ENCODE measurements at places on chromosomes 4 and X. TPM values are rescaled to one million over a fixed set of nuclear protein-coding genes. Genes with fewer than 3 reads are reported as not detected.

Gene MAGEC1
- polyA plus RNA-seq, result not detected

Gene ARHGEF9
- polyA plus RNA-seq, result 9.4 TPM

Gene RENBP
- polyA plus RNA-seq, result 0.62 TPM

Gene ATP2B3
- not detected for polyA plus RNA-seq

Gene OTC
- not detected for polyA plus RNA-seq

Gene PTPN13
- 0.15 TPM for polyA plus RNA-seq

Gene STARD8
- polyA plus RNA-seq, result not detected

Gene EXOC1L
- not detected for polyA plus RNA-seq

Gene TIMM17B
- polyA plus RNA-seq, result 47.6 TPM

Gene GPR119
- polyA plus RNA-seq, result not detected

Gene PAGE5
- 0.66 TPM for polyA plus RNA-seq

Gene FAM241A
- 3.0 TPM for polyA plus RNA-seq

GRCh38 chr4:72641611-72642010 lies 72.6 kb upstream of the ADAMTS3 start:
- no peak for DNase-seq

- no peak for DNase-seq
These were observed 145.0 kb downstream of the SPCS3 start for GRCh38 chr4:176464748-176465147.

- DNase-seq, result peak; percentile 41
These were observed 11.7 kb downstream of the RPL9 start for GRCh38 chr4:39446842-39447573.

DNA sequence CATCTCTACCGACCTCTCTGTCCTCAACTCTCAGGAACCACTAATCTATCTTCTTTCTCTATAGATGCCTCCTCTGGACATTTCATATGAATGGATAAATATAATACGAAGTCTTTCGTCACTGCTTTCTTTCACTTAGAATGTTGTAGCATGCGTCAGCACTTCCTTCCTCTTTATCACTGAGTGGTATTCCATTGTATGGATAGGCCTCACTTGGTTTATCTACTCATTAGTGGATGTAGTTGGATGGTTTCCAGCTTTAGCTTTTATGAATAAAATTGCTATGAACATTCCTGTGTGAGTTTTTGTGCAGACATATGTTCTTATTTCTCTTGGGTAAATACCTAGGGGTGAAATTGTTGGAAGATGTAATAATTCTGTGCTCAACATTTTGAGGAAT lies 528.2 kb upstream of the FAT1 start:
- no peak for DNase-seq

DNA sequence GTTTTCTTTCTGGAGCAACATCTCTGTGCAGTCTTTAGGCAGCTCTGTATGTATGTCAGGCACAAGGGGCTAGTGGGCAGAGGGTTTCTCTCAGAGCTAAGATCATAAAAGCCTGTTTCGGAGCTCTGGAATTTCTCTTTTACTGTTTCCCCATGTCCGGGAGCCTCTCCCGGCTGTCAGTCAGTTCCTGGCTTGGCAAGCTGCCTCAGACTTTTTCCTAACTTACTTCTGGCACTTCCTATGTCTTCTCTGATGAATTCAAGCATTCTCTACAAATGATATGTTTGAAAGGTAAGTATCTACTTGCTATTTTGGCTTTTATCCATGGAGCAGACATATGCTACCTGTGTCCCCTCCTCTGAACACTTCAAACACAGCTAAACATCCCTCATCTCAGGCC lies 129.3 kb upstream of the PGRMC2 start:
- DNase-seq, result no peak

- no peak for DNase-seq
These were observed 4.3 kb upstream of the RAPGEF2 start for GRCh38 chr4:159098482-159099127.

DNA sequence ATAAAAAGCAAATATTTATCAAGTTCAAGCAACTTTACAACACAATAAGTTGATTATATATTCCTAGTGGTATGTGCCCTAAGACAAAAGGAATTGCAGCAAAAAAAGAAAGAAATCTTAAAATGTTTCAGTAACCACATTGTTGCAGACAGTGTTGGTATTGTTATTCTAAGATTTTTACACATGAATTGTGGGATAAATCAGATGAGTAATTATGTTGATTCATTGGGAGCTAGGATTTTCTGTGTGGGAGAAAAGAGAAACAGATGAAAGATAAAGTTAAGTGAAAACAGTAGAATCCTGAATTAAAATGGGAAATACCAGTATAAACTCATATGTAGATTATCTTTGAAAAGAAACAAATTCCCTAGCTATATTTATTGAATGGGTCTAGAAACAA lies 362.4 kb downstream of the PPP3CA start:
- DNase-seq, result no peak

DNA sequence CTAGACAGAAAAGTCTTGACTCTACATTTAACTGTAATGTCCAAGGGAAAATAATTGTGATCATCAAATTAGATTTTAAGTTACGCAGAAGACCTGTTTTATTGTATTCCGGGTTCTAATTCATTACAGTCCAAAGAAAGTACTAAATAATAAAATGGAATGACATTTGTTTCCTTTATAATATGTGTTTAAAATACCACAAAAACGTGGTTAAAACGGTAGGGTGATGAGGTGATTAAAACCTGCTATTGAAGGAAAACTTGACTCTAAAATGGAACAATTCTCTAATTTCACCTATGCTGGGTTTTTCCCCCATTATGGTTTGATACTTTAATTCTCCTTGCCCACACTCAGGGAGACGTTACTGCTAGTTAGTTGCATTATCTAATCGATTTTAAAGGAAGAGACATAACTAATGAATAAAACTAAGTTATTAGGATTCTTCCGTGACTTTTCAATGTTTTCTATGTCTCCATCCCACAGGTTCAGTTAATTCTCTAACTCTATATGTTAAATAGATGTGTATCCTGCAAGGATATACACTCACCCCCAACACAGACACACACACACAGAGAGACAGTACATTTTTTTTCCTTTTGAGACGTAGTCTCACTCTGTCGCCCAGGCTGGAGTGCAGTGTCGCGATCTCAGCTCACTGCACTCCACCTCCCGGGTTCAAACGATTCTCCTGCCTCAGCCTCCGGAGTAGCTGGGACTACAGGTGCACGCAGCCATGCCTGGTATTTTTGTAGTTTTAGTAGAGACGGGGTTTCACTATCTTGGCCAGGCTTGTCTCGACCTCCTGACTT lies 80.8 kb downstream of the GK start:
- DNase-seq, result no peak

- DNase-seq, result no peak
These were observed 649 bp upstream of the VBP1 start for GRCh38 chrX:155215443-155216178.

GRCh38 chr4:176579226-176579625 lies 213.5 kb downstream of the VEGFC start:
- no peak for DNase-seq

DNA sequence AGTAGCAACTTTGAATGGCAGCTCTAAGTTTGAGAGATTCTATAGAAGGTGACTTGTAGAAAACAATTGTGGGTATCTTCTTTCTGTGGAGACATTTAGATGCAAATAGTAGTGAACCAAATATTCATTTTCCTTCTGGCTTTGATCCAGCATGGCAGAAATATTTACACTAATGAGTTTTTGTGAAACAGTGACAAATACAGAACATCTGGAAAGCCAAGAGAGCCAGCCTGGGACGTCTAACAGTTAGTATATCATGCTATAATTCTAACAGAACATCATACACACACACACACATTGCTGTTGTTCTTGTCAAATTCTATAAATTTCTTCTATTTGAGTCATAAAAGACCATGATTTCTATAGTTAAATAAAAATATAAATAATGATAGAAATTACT lies 1777.9 kb downstream of the ARAP2 start:
- DNase-seq, result no peak

GRCh38 chr4:183082053-183082452 lies 17.0 kb upstream of the WWC2 start:
- no peak for DNase-seq

DNA sequence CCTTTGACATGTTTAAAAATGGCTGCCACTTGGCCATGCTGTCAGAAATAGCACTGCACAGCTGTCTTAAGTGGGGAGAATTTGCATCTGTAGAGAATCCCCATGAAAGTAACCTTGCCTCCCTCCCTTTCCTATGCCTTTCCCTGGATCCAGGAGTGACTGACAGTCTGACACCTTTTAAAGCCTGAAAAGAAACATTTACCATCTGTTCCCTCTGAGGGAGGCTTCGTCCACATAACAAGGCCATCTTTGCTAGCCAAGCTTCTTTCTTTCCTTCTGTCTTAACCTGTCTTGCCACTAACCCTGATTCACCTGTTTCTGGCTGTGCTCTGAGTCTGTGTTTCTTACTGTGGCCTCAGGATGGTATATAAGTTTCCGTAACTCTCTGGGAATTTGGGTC lies 21.3 kb upstream of the AADAT start:
- no peak for DNase-seq

DNA sequence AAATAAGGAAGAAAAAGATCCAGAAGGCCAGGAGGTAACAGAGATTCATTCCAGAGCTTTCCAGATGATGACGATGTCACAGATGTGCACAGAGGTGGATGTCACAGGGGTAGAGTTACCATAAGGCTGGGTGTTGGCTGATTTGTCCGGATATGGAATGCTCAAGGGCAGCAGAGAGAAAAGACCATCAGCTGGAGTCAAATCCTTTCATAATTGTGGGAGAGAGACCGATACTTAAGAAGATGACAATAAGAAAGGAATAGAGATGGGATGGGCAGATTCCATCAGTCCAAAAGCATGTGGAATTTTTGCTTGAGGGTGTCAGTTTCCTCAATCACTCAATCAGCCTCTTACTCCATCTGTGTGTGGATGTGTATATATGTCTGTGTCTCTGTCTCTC lies 150.4 kb downstream of the CENPC start:
- DNase-seq, result no peak

DNA sequence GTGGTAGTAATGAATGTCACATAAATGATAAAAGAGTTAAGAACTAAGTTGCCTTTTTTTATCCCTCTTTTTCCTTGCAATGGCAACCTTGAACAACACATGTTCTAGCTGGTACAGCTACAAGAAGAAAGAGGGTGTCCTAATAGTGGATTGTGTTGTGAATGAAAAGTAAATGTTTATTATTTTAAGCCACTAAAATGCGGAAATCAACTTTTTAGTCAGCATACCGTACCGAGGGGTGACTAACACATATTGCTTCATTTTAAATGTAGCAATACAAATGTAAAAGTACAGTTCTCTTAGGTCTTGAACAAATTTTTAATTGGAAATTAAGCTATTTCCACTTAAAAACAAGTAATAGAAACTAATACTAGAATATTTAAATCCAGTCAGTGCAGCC lies 17.7 kb upstream of the AP1AR start:
- no peak for DNase-seq

DNA sequence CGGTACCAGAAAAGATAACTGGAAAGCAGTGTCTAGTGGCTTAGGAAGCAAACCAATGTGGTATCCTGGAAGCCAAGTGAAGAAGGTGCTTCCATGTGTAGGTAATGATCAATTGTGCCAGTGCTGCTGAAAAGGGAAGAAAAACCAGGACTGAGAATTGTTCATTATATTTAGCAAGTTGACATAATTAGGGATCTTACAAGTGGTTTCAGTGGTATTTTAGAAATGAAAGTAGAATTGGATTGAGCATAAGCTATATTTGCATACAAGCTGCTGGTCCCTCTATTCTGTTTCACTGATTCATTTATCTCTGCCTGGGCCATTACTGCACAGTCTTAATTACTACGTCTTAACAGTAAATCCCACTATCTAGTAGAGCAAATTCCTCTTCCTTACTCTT lies 32.3 kb downstream of the PRDM8 start:
- DNase-seq, result no peak

GRCh38 chrX:111387470-111388070 lies 24.4 kb downstream of the DCX start:
- no peak for DNase-seq

DNA sequence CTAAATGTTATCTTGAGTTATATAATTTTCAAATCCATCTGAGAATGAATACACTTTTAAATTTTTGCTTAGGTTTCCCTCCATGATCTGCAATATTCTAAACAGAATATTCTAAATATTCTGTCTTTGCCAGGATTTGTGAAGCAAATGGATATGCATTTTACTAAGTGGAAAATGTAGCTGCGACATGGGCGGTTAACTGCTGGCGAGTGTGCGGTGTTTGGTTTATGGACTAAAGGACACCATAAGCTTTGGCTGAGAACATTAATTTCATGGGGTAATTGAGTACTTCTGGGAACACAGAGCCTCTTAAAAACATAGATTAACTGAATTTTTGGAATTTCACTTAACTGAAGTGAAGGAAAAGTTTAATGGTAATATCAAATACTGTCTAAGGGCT lies 153.8 kb upstream of the ETNPPL start:
- no peak for DNase-seq

DNA sequence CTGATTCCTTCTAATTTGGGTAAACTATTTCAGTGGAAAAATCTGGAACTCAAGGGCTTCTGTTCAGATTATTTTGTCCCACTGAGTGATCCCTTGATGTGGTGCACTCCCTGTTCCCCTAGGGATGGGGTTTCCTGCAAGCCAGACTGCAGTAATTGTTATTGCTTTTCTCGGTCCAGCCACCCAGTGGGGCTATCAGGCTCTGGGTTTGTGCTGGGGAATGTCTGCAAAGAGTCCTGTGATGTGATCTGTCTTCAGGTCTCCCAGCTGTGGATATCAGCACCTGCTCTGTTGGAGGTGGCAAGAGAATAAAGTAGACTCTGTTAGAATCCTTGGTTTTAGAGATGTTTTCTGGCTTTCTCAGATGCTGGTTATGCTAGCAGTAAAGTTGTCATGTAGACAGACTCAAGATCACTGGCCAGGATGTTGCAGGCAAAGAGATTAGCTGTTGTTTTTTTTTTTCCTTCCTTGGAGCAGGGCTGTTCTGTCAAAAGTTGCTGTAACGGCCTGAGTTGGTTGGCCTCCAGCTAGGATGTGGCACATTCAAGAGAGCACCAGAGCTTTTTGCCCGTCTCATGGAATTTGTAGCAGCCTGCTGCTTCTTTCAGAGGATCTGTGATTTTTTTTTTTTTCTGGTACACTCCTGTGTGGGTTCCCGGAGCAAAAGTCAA lies 1314.0 kb downstream of the PCDH19 start:
- DNase-seq, result no peak

GRCh38 chrX:6071731-6072130 lies 156.9 kb downstream of the NLGN4X start:
- DNase-seq, result no peak

DNA sequence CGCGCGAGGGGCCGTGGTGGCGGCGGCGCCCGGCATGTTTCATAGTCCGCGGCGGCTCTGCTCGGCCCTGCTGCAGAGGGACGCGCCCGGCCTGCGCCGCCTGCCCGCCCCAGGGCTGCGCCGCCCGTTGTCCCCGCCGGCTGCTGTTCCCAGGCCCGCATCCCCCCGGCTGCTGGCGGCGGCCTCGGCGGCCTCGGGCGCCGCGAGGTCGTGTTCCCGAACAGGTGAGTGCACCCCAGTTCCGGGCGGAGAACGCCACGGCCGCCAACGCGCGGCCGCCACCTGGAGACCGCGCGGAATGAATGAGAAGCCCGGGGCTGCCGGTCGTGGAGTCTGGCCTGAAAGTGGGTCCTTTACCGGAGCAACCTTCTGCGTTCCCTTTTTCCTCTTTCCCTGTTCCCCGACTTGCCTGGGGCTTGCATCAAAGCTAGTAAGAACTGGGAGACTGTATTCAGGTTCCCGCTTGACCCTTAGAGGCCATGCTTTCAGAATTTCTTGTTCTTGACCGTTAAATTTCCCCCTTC lies 429 bp downstream of the NOCT start:
- peak; percentile 54 for DNase-seq

- peak; percentile 16 for DNase-seq
These were observed 12.8 kb downstream of the CYP4V2 start for GRCh38 chr4:186204103-186204559.

All from CD4-positive, CD25-positive, alpha-beta regulatory T cell (primary cell).